ENCODE measurements at places on chromosomes 12 and 14. TPM values are rescaled to one million over a fixed set of nuclear protein-coding genes. Genes with fewer than 3 reads are reported as not detected.

Gene GPR137C
- 0.86 TPM for total RNA-seq

DNA sequence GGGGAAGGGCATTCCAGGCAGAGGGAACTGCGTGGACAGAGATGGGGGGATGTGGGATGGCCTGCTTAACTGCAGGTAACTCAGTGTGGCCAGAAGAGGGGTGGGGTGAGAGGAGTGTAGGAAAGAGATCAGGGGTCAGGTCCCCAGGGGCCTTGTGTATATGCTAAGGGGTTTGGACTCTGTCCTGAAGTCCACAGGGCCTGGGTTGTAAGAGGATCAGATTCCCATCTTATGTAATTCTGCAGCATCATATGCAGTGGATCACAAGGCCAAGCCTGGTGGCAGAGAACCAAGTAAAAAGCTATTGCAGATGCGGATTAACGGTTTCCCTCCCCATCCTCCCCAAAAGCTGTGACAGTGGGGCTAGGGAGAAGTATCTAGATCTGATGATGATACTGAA is 8.7 kb downstream of the TCTN1 start:
- DNase-seq = no peak

Gene EPYC
- not detected for total RNA-seq

DNA sequence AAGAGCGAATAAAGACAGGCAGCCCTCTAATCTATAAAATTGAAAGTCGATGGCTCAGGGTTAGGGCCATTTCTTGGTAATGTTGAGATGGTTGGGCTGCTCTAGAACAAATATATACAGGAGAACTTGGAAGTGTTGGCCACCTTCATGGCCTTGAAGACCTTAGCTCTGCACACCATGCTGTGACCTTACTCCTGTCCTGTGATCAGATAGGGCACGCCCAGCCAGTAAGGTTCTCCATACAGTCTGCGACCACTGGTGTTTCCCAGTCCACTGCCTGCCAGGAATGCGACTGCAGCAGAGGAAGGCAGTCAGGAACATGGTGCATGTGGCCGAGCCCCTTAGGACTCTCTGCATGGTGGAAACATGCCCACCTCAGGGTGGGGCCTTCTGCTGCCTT is 73.2 kb upstream of the PSMA6 start:
- no peak for DNase-seq

DNA sequence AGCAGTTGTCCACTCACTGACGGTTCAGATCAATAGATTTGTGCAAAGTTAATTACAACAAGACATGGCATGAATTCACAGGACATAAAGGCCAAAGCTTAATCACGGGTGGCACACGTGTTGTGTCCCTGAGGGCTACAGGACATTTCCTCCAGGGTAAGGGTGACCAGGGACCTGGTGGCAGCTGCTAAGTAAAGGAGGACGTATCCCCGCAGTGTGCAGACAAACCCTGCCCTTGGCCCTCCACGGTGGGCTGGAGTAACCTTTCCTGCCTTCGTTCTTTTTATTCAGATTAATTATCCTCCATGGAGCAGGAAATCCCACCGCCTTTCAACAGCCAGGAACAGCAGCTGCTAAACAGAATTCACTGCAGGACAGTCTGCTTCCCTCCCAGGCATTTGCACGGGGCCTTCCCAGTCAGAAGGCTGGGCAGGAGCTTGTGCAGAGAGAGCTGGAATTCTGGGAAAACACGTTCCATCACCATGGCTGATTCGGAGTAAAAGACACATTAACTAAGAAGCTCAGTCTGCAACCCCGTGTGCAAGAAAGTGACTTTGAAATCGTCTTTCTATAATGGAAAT is 289.9 kb upstream of the SFSWAP start:
- DNase-seq = no peak

GRCh38 chr12:22812531-22812930 is 187.6 kb downstream of the ETNK1 start:
- DNase-seq = no peak

GRCh38 chr14:105015905-105016304 is 5.0 kb downstream of the CDCA4 start:
- DNase-seq = no peak

- no peak for DNase-seq
Observed at GRCh38 chr14:54053386-54053745, 96.7 kb upstream of the BMP4 start.

- DNase-seq = no peak
Observed at GRCh38 chr12:19572920-19573558, 133.7 kb downstream of the AEBP2 start.

DNA sequence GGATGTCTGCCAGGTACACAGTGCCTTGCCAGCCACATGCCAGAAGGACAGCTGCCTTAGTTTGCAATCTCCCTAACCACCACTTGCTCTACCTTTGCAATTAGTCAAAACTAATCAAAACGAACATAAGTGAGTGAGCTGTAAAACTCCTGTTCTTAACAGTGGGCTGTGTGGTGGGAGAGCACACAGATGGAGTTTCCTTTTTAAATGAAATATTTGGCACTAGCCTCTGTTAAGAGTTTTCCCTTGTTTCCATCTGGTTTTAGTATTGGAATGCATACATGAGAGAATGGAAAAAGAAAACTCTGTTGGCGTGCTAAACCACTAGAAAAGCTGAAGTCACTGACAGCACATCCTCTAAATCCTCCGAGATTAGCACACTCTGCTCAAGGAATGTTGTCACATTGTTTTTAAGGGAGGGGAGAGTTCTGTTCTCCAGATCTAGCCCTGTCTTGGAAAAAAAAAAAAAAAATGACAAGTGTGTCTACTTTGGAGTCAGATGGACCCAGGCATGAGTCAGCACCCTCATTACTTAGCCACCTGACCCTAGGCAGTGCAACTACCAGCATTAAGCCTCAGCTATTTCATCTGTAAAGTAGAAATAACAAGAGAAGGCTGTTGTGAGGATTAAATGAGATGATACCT is 83.9 kb downstream of the STXBP6 start:
- peak; percentile 53 for DNase-seq

DNA sequence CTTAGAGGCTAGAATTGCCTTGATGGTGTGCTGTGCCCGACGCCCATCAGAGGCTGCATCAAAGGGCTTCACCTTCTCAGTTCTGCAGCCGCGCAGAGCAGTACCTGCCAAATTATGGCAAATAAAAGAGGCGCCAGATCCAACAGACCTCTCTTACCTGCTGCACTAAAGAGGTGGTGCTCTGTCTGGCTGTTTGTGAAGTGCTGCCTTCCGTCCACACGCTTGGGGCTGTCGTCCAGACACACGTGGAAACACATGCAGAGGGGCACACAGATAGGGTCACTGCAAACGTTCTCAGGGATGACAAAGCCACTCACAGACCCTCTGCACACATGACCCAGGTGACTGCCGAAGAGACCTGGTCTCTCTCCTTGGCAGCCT is 617.5 kb downstream of the VRK1 start:
- no peak for DNase-seq

DNA sequence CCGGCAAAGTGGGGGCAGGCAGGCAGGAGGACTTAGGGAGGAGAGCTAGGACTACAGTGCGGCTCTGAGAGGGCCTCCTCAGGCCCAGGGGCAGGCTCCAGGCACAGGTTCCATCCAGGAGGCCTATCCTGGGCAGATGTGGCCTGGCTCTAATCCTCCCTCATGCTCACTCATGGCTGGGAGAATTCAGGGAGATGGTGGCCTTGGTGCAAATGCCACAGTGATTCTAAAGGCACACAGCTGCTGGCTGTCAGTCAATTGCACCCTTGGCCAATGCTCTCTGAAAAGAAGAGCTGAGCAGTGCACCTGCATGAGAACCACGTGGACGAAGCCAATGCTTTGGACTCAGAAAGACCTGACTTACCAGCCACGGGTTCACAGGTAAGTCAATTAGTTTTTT is 89.6 kb downstream of the C12orf75 start:
- DNase-seq = no peak

GRCh38 chr14:93989939-93990338 is 7.2 kb upstream of the CCDC197 start:
- DNase-seq = no peak

All from mucosa of gallbladder (tissue), 1 donor.